ENCODE measurements at places on chromosomes 3 and 15.
A peak's percentile ranks its signal among the peaks of the same experiment; 100 is the strongest.

- no peak for DNase-seq
These were observed 111.1 kb downstream of the GABRB3 start for GRCh38 chr15:26661748-26662147.

DNA sequence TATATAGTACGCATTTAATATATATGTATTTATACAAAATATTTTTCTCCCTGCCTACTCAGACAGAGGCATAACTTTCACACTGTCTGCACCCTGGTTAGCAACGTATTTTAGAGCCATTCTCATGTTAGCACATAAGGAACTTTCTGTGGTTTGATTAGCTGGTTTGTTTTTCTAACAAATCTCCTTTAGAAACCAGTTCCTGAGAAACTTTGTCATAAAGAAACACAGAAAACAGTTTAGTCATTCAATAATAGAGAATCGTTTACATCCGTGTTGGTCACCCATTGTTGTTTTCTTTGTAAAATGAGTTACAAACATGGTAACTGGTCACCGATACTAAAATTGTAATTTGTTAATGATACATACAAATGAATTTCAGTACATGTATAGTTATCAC, 5.9 kb upstream of the NGRN start:
- no peak for DNase-seq

DNA sequence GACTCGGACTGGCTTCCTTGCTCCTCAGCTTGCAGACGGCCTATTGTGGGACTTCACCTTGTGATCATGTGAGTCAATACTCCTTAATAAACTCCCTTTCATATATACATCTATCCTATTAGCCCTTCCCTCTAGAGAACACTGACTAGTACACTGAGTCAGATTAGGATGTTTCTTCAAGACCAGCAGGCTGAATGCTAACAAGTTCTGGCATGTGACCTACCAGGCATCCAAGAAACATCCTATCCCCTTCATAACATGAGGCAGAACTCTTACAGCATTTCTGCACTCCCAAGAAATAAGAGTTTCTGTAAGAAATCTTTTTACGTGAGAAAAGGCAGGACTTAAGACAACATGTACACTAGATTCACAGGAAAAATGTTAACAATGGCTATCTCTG, 9.3 kb downstream of the CFAP92 start:
- no peak for DNase-seq

DNA sequence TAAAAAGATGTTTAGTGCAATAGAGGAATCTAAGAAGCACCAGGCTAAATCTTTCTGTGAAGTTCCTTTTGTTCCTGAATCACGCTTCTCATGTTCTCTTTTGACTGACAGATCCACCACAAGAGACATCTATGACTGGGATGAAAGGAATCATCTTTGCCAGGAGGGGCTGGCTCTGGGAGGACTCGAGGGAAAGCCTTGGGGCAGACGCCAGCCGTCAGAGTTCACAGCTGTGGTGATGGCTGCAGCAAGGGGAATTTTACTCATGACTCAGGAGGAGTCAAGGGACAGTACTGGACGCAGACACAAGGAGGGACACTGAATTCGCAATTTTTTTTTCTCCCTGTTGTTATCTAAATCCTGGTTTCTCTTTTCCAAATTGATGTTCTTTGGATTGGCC, 38.7 kb downstream of the C3orf38 start:
- DNase-seq = peak; percentile 9

GRCh38 chr15:95832668-95833067, 497.8 kb upstream of the NR2F2 start:
- DNase-seq = no peak

DNA sequence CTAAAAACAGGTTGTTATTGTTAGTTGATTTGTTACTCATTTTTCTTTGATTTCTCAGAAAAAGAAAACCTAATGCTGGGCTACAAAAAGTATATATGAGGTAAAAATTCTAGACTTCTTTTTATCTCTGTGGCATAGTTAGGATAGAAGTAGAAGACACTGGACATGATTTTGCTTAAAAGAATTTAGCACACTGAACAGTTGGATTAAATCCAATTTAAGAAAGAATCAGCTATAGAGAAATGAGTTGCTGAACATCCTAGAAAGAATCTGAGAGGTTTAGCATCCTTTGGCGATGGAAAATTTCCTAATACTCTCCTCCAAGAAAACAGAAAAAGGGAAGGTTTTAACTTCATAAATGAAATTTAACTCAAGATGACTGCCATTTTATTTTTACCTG, 259.7 kb downstream of the TBL1XR1 start:
- no peak for DNase-seq

- no peak for DNase-seq
These were observed 21.6 kb upstream of the PRR23E start for GRCh38 chr3:127171320-127171719.

DNA sequence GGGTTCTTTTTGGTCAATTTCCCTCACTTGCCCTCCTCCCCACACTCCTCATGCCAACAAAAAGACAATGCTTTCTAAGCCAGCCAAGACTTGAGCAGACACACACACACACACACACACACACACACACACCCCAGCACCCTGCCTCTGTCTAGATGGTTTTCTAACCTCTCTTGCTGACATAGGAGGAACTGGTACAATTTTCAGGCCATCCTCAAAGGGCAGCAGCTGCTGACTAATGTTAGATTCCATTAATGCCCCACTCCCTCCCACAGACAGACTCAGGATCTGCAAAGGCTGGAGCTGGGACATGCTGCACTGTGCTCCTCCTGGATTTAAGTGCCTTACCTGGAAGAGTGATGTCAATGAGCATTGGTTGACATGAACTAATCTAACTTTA, 438.4 kb downstream of the OCA2 start:
- DNase-seq = no peak

- DNase-seq = no peak
These were observed 32.9 kb downstream of the PTPN23 start for GRCh38 chr3:47413751-47414150.

- no peak for DNase-seq
These were observed 419.5 kb downstream of the NAALADL2 start for GRCh38 chr3:175278680-175279079.

Data from H54 (cell line).